ENCODE measurements at places on chromosomes 2 and 18.

DNA sequence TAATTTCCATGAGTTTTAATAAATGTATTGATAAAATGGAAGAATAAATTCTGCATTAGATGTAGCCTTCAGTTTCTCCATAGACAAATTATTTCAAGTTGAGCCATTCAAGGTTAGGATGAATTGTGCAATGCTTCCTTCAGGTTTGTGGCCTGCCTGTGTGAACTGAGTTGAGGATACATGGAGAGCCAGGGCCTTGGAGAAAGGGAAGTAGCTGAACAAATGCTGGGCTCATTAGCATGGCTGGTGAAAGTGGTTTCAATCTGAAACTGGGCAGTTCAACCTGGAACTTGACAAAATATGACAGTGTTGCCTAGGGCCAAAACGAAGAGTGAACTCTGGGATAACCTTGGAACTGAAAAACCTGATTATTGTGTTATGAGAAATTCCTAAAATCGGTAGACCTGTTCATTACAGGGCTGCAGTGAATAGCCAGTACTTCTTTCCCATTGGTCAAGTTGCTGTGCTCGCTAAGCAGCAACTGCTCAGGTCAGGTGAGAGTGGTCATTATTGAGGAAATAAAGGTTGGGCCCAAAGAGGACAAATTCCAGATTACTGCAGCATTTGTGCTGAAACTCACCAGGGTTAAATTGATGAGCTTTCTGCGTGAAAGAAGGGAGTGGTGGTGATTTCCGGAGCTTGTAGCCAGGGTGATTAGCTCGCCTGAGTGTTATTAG, 12.7 kb downstream of the INPP1 start:
- no peak for DNase-seq

DNA sequence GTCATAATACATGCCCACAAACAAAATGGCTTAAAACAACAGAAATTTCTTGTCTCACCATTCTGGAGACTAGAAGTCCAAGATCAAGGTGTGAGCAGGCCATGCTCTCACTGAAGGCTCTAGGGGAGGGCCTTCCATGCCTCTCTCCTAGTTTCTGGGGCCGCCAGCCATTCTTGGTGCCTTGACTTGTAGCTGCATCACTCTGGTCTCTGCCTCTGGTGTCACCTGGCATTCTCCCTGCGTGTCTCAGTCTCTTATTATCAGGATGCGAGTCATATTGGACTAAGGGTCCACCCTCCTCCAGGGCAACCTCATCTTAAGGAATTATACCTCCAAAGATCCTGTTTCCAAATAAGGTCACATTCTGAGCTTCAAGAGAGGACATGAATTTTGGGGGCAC, 76.1 kb downstream of the KCNF1 start:
- no peak for DNase-seq

DNA sequence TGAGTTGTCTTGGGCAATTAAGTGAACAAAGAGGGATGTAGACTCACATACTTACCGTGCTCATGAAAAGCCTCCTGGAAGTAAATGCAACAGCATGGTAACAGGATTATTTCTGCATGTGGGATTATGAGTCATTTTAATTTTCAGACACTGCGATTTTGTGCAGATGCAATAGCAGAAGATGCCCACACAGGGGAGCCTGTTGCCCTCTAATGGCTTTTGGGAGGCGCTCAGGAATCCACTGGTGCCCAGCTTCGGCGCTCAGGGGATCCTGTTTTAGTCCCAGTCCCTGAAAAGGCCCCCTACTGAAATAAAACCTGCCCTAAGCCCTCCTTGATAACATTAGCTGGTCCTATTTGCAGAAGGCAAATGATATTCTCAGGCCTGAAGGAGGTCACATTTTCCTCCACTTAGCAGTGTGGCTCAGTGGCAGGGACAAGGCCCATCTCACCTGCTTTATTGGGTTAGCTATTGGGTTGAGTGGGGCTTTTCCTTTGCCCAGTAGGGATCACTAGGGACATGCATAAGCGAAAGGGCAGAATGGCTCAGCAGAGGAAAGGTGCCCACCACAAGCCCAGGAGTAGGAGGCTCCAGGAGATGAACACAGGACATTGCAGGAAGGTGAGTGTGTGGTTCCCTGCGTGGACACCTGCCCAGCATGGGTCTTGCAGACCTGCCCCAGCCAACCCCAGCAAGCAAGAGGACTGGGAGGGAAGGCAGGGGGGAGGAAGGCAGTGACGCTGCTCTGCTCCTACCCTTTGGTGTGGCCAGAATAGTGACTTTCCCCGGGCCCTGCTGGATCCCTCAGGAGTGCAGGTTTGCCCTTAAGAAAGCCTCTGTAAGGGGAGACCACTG, 26.5 kb upstream of the KCNS3 start:
- no peak for DNase-seq

DNA sequence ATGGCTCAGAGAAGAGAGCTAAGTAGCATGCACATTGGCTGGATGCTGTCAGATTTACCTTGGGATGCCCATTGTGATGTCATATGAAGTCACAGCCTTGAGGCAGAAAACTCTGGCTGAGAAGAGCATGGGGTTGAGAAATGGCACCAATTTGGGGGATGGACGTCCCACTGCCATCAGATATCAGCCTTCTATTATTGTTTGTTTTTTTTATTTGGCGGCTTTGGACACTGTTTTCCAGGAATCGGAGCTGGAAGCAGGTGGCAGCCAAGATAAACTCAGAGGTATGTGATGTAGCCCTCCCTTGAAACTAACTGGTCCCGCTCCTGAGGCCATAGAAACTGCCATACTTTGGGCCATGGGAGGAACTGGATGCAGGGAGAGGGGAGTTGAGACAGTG, 40.6 kb downstream of the GCKR start:
- no peak for DNase-seq

GRCh38 chr2:138444411-138444810, 57.2 kb upstream of the SPOPL start:
- no peak for DNase-seq

DNA sequence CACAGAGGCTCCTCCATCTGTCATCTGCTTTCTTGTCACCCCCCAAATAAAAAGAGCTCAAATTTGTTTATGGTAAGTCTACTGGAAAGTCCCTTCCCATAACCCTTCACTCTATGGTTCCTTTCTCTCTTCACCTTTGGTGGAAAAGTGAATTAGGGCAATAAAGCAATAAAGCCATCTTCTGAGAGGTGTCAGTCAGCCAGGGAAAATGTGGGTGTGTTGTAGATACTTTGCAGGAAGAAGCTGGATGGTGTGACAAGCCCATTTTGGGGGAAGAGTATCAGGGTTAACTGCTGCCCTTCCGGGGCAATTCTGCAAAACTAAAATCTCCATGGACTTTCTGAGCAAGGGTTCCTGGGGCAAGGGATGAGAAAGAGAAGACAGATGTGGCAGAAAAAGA, 197.9 kb downstream of the SH3BP4 start:
- DNase-seq = no peak

- no peak for DNase-seq
Measured at GRCh38 chr18:61580046-61580445, 246.8 kb downstream of the CDH20 start.

GRCh38 chr18:38635709-38636430, 1070.3 kb upstream of the CELF4 start:
- DNase-seq = no peak

GRCh38 chr2:171579481-171579880, 57.2 kb downstream of the CYBRD1 start:
- no peak for DNase-seq

DNA sequence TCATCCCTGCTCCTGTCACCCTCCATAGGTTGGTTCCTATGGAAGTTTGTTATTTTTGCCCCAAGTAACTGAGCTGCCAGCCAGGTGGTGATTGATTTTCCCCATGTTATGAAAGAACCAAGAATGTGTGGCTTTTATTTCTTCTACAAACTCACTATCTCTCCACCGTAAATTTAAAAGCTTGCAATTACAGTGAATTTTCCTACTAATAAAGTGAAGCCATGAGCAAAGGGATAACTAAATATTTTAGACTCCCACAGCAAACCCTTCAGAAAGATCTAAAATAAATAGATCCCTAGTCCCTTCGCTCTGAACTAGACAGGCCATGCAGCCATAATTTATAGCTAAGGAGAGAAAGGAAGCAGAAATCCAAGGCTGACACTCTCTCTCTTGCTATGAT, 6.2 kb upstream of the KIAA2012 start:
- no peak for DNase-seq

DNA sequence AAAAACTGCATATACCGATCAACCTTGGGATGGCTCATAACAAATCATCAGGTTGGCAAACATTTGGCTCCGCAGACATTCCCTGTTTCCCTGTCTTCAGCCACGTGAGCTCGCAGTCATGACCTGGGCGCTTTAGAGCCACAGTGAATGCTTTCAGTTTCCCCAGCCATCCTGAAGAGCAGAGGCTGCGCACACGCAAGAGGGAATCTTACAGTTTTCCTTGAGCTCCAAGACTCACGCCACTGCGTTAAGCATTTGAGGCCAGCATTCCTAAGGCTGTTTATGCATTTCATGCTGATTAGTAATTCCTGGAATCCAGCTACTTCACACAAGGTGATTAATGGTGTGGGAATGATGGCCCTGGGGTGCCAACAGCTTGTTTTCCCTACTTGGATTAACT, 95.1 kb downstream of the MTCL1 start:
- no peak for DNase-seq

DNA sequence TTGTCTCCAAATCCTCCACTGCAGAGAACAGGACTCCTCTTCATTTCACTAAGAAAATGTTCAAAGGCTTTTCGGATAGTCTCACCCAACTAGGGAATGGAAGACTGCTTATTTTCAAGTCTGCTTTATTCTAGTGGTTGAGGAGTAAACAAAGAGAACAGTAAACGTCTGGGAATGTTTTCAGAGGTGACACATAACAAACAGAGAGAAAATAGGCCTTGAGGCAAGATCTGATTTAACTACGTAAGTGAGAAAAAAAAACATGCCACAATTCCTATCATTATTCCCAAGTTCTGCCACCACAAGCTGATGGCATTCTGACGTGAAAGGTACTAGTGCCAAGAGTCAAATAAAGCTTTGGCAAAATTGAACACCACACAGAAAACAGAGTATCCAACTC, 16.7 kb upstream of the WIPF1 start:
- no peak for DNase-seq

- no peak for DNase-seq
Measured at GRCh38 chr2:209138079-209138478, 285.8 kb upstream of the MAP2 start.

GRCh38 chr18:27713037-27713737, 463.7 kb downstream of the CDH2 start:
- no peak for DNase-seq

DNA sequence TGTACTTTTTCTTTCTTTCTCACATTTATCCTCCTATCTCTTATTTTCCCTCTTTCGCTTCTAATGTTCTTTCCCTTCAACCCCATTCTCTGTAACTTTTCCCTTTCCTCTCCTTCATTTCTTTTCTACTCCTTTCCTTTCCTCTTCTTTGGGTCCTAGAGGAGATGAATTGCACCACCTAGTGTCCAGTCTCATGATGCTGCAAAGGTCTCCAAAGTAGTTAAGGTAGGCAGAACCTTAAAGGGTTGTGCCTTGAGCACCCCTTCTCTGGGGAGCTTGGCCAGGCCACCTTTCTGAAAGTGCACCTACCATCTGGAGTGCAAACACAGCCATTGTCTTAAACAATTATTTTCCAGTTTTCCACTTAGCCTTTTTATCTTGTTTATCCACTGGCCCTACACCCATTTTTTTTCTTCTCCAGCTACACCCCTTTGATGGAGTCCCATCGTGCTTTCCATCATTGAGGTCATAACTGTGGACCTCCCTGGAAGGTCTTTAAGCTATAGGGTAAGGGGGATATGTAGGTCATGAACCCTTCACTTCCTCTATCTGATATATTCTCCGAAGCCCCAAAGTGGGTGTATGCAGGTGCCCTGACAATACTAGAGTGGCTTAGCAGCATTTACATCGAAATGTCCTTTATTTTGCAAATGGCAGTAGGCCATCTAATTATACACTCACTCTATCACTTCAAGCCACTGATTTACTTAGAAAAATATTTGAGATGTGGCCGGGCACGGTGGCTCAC, 155.9 kb downstream of the ESCO1 start:
- no peak for DNase-seq

DNA sequence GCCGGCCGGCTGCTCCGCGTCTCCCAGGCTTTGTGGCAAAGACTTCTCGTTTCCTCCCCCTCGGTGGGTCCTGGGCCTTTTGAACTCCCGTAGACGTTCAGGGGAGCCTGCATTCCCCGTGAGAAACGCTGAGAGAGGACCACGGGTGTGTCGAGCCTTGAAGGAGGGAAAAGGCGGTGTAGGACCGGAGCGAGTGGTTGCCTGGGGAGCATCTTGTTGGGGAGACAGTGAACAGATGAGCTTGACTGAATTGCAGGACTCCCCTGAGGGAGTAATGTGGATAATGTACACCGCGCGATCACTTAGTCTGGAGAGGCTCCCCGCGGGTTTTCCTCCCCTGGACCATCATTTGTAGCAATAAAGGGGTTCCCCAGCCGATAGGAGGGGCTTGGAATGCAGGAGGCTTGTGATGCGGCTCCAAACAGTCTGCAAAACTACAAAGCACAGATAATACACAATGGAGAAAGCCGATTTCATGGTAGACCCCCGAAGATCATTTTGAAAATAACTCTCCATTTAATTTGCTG, 769 bp downstream of the ALMS1 start:
- no peak for DNase-seq

GRCh38 chr2:168584911-168585310, 128.8 kb downstream of the CERS6 start:
- DNase-seq = no peak

GRCh38 chr2:1483551-1483950, 70.3 kb downstream of the TPO start:
- no peak for DNase-seq

- DNase-seq = no peak
Measured at GRCh38 chr2:64652231-64653108, 1.2 kb downstream of the SERTAD2 start.

DNA sequence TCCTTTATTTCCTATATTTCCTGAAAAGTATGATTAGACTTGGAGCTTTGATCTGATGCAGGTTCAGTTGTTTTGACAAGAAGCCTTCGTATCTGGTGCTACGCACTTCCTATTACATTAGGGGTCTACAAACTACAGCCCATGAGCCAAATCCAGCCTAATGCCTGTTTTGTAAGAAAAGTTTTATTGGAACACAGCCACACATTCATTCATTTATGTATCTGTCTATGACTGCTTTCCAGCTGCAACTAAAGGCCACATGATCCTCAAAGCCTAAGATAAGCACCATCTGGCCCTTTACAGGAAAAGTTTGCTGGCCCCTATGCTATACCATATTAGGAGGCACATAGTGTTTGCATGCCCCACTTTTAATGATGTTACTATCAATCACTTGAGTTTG, 26.0 kb downstream of the EIF2AK3 start:
- no peak for DNase-seq
